Activated naive CD4-positive, alpha-beta T cell treated with anti-CD3 and anti-CD28 coated beads, Interleukin-2, amount 50 U/mL, for 72 hours (primary cell): ENCODE measurements at places on chromosomes 6 and 20.

GRCh38 chr20:53298911-53299310 is 294.7 kb downstream of the ZNF217 start:
- DNase-seq = no peak

DNA sequence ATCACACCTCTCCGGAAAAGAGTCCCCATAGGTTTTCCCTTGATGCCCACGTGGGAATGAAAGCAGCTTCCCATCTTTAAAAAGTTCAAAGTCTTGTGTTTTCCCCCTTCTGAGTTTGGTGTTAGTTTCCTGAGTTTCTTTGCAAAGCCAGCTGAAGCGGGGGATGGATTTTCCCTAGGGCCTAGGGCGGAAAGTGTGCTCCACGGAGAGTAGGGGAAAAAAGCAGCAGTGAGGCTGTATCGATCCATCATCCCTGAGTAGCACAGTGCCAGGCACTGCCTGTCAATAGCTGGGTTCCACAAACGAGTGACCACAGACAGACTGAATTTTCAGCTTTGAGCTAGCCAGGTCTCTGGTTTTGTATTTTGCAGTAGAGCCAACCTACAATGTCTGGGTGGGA is 1.3 kb downstream of the DAAM2 start:
- no peak for DNase-seq

DNA sequence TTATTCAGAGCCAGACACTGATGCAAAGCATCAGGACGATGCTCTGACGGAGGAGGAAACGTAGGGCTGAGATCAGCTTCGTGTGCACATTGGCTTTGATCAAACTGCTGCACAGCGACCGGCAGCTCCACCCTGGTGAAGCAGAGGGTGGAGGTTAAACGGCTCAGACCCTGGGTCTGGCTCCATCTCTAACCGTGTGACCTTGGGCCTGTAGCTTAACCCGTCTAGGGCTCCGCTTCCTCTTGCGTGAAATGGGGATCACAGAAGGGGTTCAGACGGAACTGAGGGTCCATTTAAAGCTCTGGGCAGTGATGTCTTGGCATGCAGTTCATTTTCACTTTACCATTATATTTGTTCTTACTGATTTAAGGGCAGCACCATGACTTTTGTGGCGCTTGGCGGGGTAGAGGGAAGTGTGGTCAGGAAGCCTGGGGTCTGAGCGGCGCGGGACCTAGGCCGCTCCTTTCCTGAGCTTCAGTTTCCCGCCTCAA is 644 bp downstream of the RBL1 start:
- DNase-seq = no peak

GRCh38 chr6:160978141-160978901 is 13.2 kb upstream of the MAP3K4 start:
- no peak for DNase-seq

DNA sequence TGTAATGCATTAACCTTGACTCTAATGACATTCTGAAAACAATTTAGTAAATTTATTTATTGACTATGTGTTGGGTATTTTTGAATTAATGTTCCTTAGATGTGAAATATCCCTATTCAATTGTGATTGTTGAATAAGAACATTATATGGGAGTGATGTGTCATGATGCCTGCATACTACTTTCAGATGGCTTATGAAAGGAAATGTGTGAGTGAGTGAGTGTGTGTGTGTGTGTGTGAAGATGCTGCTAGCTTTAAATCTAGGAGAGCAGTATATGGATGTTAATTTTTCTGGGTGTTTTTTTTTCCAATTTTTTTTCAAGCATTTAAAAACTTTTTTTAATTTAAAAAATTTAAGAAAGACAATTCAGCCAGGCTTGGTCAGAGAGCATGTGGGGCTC is 32.5 kb upstream of the NT5E start:
- no peak for DNase-seq

GRCh38 chr20:53148771-53149147 is 176.6 kb downstream of the TSHZ2 start:
- no peak for DNase-seq

DNA sequence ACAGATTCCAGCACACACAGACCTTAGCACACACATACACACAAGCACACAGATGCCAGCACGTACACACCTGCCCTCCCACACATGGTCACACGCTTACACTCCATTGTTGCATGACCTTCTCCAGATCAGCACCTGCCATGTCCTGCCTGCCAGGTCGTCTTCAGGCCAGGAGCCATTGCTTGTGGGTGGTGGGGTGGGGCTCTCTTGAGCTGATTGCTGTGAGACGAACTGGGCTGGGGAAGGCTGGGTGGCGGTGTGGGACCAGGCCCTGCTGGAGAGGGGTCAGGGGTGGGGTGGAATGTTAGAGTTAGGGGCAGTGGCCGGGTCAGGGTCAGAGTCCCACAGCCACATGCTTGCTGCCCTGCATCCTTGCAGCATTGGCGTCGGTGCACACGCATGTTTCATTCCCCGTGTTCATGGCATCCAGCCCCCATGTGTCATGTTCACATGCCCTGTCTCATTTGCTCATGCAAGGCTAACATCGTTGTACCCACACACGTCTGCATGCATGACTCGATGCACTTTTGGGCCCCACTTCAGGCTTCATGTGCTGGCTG is 6.5 kb upstream of the NPBWR2 start:
- DNase-seq = no peak

DNA sequence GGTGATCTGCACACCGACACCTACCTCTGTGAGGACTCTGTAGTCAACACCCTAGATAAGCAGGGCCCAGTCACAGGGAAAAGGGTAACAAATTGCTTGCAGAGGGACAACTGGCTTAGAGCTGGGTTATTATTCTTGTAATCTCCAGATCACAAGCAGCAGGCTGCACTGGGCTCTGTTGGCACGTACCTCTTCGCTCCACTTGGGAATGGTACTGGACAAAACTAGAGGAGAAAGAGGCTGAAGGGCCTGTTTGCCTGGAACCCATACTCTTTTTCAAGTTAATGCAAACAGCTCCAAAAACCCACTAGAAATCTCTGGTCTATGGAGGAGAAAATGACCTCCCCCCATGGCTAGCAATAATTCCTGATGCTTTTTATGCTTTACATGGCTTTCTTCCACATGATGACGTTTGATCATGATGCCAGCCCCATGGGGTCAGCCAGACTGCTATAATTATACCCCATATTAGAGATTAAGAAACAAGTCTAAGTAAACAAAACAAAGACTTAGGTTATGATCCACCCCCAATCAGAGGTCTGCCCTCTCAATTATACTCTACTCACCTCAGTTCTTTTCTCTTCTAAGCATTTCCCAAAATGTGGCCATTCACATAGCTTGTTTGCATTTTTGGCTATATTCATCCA is 190.0 kb downstream of the UNC5CL start:
- DNase-seq = no peak

- no peak for DNase-seq
These were observed 220.8 kb downstream of the BCAS1 start for GRCh38 chr20:53849471-53850059.

DNA sequence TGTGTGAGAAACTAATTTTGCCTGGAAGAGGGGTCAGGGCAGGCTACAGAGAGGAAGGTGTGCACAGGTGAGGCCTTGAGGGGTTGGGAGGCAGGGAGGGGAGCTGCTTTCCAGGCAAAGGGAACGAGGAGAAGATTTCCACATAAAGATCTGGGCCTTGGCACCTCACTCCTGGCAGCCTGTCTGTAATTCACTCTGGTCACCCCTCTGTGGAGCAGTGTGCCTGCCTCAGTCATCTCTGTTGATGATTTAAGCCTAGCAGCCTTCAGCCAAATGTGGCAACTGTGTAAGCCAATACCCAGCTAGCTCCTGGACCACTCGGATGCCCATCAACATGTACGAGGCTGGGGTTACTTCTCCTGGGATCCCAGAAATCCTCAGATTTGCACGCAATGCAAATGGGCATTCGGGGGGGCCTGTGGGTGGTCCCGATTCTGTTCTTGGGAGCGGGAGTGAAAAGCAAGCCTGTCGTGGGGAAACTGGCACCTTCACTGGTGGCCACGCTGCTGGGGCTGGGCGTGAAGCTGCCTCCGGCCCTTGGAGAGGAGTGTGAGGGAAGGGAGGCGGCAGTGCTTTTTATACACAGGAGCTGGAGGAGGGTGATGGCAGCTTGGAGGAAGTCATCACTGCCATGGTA is 360.4 kb downstream of the ZFAND3 start:
- no peak for DNase-seq

DNA sequence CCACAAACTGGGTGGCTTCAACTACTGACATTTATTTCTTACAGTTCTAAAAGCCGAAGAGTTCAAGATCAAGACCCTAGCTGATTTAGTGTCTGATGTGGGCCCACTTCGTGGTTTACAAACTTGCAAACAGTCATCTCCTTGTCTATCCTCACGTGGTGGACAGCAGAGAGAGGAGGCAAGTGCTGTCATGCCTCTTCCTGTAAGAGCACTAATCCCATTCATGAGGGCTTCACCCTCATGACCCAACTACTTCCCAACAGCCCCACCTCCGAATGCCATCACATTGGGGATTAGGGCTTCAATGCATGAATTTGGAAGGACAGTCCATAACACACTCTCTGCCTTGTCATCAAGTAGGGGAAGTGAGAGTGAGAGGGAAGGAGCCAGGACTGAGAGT is 15.6 kb upstream of the ISM1 start:
- no peak for DNase-seq

DNA sequence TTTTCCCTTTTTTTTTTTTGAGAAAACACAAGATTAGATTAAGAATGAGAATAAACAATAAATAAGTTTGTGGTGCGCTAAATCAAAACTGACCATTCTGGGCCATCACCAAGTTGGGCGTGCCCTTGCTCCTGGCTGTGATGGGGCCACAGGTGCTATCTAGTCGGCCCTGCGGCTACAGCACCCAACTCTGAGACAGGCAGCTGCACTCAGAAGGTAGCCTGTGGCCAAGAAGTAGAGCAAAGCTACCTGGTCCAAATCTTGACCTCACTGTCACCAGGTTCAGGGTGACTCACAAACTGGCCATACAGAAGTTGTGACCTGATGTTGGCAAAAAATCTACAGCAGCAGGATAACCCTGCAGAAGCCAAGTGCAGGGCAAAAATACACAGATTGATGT is 3.4 kb downstream of the TXNDC5 start:
- no peak for DNase-seq

DNA sequence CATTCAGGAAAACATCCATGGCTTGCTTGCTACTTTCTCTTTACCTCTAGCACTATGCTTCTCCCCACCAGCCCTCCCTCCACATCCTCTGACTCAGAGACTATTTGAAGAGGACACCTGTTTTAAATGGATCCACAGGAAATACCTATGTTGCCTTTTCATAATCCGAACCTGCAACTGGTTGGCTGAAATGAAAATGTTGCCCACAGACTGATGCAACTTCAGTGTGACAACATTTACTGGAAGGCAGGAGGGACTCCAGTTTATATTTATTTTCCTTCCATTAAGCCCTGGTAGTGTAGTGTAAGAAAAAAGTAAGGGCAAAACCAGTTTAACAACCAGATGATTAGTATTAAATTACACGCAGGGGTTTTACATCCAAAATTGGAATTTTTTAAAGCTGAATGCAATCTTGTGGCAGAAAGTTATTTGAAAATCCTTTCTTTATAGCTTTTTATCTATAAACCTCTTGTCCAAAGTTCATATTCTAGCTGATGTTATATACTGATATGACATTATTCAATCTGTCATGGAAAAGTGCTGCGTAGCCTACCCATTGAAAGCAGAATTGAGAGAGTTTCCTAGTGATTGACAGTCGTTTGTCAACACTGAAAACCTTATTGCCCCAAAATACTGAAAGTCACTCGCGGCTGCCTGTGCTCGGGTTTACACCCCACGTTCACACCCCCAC is 881 bp upstream of the AIG1 start:
- DNase-seq = no peak

DNA sequence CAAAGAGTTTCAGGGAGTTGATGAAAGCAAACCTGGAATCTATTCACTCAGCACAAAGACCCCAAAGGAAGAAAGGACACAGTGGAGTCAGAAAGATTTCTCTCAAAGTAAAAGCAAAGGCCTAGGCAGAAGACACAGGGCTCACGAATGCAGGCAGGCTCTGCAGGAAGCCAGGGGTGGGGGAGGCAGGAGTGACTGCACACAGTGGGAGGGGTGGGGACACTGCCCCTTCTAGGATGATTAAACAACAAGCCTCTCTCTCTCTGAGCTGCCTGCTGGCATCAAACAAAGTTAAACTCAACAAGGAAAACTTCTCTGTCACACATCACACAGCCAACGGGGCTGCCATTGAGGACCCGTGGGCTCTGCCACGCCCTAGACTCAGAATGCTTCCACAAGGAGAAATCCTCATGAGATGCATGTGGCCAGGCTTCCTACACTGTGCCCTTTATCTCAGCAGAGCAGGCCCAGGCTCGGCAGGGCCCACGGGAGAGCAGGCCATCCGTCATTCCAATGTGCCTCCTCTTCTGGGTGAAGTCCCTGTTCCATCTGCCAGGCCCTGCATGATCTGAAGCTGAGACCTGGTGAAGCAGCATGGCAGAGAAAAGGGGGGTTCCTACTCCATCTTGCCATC is 70.1 kb downstream of the RAMACL start:
- DNase-seq = no peak

DNA sequence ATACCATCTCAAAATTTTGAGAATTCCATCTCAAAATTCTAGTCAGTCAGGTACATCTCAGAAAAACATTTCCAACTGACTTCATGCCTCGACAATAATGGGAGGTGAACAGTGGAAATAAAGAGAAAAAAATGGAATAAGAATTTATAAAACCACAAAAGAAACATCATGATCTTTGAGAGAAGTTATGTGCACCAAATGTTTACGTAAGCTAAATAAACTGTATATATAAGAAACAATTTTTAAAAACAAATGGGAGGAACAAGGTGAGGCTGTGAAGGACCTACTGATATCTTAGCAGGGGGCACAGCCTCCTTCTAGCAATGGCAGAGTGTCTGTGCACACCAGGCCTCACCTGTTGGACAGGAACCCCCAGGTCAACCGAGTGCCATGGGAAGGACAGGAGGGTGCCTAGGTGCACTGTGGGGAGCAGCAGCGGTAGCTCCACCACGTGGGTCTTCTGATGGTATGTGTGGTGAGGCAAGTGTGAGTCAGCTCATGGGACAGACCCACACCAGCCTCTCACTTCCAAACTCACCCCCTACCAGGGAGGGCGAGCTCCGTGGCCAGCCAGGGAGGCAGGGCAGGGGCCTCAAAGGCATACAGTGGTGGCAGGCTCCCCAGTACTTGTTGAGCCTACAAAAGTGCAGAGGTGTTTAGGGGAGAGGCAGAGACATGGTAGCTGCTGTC is 23.2 kb downstream of the DIDO1 start:
- no peak for DNase-seq

GRCh38 chr20:34347571-34347970 is 15.5 kb upstream of the ITCH start:
- no peak for DNase-seq

DNA sequence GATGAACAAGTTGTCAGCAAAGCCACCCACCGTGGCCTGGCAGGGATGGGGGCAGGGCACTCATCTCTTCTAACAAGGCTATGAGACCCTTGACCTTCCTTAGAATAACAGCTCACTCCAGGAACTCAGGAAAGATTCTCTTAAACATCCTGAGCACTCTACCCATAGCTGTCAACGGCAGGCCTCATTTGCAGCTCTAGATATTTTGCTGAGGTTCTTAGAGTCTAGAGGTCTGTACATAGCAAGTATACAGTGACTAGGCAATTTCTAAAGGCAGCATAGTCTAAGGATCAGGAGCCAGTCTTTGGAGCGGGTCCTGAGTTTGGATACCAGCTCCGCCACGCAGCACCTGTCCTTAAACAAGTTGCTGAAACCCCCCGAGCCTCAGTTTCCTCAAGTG is 11.7 kb downstream of the TRERF1 start:
- DNase-seq = no peak
